ENCODE measurements at places on chromosomes 4 and X.

DNA sequence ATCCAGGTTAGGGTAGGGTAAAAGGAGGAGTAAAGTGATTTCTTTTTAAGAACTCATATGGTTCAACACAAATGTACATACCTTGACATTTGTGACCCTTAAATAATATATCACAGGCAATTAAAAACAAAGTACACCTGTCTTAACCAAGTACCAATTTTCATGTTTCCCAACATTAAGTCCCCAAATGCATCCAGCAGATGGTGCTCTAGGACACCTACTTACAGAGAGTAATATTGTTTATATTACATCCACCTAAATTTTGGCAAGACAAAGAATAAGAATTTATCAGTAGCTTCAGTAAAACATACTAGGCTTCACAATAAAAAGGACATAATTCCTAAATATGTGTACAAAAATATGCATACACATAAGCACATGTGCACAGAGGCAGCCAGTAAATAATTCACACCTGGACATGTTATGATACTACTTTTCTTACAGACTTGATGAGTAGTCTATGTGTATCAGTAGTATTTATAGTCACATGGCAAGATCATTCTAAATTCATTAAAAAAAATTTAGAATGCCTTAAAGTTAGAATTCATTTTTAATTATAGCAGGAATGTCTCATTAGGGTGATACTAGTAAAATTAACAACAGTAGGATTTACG lies 219.7 kb downstream of the DCLK2 start:
- DNase-seq = peak; percentile 87

DNA sequence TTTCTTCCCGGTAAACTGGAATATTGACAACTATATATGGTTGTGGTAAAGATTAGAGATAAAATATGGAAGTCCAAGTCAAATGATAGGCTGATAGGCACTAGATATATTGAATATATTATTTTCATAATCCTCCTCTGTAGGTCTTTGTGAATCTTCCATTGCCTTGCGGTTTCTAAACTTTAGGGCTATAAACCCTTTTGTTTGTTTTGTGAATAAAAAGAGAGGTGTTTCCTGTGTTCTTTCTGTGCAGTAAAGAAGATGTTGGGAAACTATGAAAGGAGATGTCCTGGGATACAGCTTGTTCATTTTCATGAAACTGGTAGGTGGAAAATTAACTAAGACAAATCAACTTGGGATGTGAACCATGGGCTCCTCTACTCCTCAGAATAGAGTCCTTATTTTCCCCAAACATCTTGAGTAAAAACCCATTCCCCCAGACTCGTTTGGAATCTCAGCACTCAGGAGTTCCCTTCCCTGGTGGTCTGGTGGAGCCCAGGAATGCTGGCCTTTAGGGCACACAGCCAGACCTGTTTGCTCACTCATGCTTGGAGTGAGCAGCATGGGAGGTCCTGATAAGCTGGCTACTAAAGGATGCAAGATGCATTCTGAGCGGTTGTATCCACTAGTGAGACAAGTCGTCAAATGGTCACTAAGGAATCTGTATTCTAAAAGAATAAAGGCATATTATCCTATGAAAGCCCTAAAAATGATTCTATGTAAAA lies 22.2 kb downstream of the PRDM8 start:
- no peak for DNase-seq

DNA sequence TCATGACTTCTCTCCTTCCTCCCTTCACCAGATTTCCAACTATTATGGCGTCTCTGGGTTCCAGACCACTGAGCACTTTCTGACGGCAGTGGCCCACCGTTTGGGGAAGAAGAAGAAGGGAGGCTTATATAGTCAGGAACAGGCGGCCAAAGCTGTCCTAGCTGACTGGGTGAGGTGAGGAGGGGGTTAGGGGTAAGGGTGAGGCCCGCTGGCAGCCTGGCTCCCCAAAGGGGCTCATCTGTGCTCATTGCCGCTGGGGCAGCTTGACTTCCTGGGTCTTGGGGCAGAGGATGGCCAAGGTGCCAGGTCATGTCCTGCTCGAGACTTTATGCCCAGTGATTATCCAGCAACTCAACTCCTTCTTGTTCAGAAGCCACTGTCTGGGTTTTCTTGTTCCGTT lies 21.8 kb downstream of the GNL3L start:
- DNase-seq = no peak

- no peak for DNase-seq
These were observed 59.3 kb downstream of the AFM start for GRCh38 chr4:73540826-73541225.

- DNase-seq = no peak
These were observed 535.9 kb downstream of the IQCM start for GRCh38 chr4:149279776-149280175.

DNA sequence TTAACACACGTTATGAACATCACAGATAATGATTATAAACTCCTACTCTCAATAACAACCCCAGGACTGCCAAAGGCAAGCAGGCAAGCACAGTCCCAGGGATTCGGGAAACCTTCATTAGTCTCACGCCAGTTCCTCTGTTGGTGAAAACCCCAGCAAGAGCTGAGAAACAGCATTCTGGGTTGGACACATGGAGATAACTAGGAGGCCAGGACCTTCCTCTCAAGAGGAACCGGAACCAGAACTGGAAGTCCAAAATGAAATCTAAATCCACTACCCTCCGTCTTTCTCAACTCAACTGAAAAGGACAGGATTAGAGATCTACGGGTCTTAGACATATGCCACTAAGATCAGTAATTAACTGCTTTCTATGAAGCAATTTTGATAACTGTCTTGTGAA lies 3.8 kb downstream of the VEGFC start:
- no peak for DNase-seq

- DNase-seq = peak; percentile 13
These were observed 317.1 kb upstream of the BMP3 start for GRCh38 chr4:80713409-80713808.

DNA sequence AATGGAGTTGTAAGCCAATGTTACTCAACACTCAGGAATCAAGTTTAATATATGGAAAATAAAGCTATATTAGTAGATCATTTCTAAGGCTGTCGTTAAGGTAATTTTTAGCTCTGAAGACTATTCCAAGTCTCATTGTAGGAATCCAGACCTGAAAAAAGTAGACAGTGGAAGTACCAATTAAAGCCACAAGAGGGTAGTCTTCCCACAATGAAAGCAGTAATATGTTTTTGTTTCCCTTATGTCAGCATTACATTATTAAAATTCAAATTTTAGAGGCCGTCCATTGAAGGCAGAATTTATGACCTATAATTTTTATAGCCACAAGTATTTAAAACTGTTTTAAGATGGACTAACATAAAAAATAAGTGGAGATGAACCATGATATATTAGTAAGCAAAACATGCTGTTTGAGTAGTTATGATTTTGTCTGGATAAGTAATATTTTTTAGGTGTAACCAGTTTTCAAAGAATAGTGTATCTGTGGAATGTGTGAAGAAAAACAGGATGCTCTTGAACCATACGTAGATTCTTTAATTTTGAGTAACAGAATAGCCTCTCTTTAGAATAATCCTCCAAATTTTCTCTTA lies 372.6 kb upstream of the TECRL start:
- DNase-seq = peak; percentile 72

DNA sequence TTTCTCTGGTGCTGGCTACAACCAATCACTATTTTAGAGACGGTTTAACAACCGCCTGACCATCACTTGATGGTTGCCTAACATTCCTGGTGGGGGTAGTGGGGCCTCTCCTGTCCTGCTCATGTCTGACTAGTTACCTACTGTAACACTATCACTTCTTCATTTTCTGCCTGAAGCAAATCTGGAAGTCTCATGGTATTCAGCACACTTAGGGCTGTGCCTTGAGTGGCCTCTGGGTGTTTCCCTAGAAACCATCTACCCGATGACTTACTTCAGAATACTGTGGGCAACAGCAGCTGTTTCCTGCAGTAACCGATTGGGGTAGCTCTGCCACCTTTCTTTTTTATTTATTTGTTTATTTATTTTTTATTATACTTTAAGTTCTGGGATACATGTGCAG lies 880.1 kb upstream of the INTU start:
- no peak for DNase-seq

DNA sequence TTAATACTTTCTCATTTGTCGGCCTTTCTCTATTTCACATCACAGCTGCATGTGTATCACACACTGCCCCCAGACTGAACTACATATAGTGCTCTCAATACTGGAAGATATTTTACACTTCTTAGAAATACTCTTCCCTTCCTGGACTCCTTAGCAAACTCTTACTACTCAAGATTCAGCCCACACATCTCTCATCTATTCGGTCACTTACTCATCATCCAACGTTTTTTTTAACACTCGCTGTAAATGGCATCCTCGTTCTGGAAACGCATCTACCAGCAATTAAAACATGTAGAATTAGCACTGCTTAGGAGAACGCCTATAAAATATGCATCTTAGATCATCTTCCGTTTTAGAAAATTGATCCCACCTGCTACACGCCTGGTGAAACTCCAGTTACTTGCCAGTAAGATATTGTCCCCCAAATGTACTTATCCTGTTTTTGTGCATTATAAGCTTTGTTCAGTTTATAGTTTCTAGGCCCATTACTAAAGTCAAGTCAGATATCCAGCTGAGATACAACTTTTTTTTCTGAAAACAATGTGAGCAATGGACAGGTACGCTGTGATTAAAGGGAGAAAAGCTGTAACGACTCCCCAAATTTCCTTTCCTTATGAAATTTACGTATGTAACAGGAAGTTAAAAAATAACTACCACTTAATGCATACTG lies 1.0 kb downstream of the LRP2BP start:
- DNase-seq = no peak

DNA sequence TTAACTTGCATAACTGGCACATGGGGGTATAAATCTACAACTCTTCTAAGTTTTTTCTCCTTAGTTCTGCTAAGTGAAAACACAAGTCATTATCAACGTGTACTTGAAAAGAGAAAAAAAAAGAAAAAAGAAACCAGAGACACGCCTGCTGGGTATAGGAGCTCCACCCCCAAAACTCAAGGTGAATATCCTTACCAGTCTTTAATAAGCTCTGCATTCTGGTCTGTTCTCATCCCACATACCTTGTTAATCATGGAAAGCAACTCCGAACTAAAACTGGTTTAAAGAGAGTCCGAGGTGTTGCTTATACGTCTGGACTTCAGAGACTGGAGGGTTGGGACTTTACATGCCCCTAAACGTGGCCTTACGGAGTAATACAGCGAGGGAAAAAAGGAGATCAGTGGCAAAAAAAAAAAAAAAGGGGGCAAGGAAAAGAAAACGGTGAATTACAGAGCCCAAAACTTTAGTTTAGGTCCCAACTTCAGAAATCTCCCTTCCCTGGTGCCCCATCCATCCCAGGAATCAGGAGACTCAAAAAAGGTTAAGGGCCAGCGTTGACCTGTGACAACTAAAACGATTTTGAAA lies 1.0 kb downstream of the PGRMC2 start:
- DNase-seq = peak; percentile 65

DNA sequence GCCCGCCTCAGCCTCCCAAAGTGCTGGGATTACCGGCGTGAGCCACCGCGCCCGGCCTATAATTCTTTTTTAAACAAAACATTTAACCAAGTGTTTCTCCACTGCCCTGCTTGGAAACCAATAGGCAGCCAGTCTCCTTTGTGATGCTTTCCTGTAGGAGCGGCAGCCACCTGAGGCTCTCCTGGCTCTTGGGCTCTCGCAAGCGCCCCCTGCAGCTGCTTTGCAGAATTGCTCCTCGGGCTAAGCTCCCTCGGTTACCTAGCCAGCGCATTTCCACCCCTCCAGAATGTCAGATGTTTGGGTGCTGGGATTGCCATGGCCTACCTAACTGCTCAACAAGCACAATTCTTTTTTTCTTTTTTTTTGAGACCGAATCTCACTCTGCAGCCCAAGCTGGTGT lies 7.7 kb downstream of the S100P start:
- no peak for DNase-seq

DNA sequence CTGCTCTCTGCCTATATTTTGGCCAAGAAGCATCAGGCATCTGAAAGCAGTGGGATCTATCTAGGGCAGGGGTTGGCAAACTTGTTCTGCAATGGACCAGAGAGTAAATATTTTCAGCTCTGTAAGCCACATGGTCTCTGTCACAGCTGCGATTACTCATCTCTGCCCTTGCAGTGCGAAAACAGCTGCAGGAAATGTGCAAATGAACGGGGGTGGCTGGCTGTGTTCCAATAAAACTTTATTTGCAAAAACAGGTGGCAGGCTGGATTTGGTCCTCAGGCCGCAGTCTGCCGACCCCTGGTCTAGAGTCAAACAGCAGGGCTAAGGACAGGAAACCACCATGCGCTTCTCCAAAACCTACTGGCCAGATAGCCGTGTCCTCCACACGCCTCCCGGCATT lies 48.6 kb downstream of the ACOX3 start:
- DNase-seq = peak; percentile 70

DNA sequence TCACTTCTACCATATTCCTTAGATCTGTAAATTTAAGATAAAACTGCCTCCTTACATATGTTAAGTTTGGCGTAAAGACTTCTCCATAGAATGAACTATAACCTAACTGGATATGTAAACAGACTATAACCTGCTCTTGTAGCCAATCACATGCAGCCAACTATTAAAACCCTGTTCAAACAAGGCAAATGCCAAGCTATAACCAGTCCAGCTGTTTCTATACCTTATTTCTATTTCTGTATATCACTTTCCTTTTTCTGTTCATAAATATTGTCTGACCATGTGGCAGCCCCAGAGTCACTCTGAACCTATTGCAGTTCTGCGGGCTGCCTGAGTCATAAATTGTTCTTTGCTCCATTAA lies 12.4 kb upstream of the POF1B start:
- DNase-seq = no peak

DNA sequence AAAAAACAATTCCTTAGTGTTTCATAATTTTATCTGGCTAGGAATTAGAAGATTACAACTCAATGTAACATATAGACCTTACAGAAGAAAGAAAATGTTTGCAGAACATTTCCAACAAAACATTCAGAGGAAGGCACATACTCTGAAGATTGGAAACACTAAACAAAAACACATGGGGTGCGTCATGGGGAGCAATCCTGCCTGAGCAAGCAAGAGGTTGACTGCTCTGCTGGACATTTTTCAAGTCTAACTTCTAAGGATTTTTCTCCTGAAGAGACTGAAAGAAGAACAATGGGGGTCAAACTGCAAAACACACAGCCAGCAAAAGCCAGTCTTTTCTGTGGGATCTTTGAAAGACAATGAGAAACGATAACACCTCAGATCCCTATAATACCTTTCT lies 182.8 kb downstream of the GUCY2F start:
- DNase-seq = peak; percentile 71

DNA sequence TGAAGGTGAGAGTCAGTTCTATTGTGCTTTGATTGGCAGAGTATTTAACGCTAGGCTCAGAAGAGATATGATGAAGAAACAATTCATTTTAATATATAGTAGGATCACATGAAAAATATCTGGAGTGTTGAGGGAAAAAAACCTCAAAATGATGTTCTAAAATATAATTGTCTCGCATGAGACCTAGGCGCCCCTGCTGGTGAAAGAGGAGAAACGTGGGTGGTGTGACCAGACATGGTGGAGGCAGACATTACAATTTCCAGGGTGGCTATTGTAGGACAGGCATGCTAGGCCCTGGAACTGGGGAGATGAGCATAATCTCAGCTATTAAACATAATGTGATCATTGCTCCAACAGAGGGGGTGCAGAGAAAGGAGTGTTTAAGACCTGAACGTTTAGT lies 210.0 kb downstream of the HS3ST1 start:
- DNase-seq = no peak

- no peak for DNase-seq
These were observed 419.6 kb downstream of the PCDH7 start for GRCh38 chr4:31139767-31140166.
